ENCODE measurements at places on chromosomes 3 and 15.

DNA sequence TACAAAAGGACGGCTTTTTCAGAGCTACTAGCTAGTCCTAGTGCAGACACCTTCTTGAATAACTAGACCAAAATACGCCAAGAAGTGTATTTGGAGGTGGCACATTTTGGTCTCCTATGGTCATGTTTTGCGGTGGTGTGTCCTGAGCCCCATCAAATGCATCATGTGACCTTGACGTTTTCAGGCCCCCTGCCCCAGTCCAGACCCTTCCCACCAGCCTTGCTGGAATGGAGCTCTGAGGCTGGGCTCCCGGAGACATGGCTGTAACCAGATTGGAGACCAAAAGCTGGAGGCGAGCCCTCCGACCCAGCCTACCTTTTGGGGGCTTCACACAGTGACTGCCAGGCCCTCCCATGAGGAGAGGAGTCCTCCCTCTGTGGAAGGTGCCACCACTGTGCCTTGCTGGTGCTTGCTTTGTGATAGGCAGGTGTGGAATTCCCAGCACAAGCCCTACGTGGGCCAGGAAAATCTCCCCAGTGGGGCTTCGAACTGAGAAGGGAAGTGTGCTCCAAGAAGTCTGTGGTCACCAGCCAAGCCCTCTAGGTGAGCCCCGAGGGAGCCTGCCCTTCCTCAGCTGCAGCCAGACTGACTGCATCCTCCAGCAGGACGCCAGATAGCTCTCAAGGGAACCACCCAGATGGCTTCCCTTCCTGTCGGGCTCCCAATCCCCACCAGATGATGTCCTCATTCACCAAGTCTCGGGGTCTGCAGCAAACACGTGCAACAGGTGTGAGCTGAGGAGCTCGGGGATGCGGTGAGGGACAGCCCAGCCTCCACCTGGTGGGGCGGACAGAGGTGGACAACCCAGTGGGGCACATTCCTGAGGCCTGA, 126.2 kb downstream of the ASB7 start:
- no peak for DNase-seq

DNA sequence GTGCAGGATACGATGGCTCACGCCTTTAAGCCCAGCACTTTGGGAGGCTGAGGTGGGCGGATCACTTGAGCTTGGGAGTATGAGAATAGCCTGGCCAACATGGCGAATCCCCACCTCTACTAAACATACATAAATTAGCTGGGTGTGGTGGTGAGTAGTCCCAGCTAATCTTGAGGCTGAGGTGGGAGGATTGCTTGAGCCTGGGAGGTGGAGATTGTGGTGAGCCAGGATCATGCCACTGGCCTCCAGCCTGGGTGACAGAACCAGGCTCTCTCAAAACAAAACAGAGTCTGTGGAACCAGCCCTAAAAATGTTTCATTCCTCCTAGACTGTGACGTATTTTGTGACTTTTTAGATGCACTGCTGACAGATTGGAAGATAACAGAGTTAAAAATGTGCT, 34.3 kb upstream of the RAD51 start:
- DNase-seq = no peak

DNA sequence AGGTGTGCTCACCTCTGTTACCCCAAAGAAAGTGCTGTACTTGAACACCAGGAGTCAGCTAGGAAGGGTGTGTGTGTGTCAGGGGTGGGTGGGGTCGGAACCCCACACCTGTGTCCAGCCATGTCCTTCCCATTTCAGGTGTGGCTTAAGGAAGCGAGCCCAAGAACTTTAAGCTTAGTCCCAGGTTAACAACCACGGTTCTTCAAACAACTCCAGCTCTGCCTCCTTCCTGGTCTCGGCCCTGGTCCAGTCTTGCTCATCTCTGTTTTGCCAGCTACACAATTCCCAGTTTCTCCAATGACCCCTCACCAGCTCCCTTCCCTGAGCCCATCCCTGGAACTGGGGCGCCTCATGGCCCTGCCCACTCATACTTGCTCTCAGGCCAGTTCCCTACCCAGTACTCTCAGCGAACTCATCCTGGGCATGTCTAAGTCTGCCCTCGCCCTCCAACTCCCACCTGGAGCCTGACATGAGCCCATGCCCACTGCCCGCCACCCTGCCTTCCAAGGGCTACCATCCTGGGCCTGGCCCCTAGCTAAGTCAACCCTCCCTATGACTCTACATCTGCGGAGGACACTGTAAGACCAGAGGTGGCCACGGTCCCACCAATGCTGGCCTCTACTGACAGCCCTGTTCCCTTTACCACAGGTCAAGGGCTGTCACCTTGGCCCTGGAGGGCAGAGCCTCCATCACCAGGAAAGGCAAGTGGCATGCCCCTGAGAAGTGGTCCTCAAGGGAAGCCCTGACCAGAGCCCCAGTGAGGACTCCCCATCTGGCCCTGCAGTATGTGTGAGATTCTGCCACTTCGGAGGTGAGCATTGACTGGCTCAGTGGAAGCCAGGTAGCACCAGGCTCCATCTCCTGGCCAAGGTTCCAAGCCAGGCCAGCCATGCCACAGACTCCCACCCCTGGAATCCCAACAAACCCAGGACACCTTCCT, 9.2 kb downstream of the POC1A start:
- no peak for DNase-seq

DNA sequence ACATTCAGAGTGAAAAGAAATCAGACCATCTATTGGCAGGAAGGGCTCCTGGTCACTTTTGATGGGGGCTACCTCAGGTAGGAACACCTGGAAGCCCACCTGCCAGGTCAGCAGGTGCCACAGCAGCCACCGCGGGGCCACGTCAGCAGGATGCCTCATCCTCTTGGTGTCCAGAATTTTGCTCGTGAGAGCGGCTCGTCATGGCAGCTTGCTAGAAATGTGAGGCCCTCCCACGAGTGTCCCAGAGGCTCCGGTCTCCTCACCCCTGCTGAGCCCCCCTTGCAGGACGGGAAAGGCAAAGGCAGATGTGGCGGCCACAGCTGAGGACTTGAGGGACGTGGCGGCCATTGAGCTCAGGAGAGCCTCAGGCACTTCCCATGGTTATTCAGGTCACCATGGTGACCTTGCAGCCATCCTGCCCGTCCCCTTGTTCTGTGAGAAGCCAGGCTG, 129.4 kb downstream of the LRRK1 start:
- no peak for DNase-seq

DNA sequence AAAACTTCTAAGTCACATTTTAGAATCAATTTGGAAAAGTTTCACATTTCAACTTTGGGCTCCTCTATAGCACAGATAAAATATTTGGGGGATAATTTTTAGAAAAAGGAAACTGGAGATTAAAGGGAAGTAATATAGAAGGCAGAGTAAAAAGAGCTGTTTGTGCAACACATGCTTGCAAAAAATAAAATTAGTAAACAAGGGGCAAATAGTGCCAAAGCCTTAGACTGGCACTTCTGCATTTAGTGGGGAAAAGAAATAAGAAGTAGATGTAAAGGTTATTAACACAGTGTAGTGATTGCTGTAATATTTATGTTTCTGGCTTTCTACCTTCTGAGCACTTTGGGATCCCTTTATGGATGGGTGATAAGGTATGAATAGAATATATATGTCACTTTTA, 246.6 kb downstream of the CBLB start:
- DNase-seq = no peak

GRCh38 chr3:126212620-126213378, 32.4 kb upstream of the ALDH1L1 start:
- no peak for DNase-seq

GRCh38 chr15:96158938-96159337, 171.6 kb upstream of the NR2F2 start:
- DNase-seq = no peak

DNA sequence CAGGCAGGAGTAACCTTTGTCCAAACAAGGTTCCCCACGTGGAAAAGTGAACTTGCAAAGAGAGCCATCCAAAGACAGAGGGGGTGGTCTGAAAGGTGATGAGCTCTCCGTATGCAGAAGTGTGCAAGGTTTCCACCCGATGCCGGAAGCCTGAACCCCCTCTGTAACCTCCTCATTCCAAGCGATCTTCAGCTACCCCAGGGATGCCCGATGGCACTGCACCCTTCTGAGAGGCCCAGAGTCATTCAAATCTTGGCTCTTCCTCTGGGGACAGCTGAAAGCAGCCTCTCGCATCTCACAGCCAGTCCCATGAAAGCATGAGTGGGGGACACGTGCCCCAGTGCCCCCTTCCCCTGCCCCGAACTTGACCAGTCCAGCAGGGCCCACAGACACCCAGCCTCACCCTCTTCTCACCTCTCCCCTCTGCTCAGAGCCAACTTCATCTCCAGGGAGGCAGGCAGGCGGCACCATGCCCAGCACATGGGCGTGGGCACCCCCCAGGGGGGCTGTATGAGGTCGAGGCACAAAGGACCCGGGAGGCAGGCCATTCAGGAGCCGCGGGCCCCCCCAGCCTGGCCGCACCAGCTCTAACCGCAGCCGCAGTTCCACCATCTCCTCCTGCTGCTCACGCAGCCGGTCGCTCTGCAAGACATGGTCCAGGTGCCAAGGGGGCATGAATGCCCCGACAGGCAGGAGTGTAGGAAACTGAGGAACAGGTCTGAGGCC, 8.7 kb downstream of the KIF7 start:
- no peak for DNase-seq

GRCh38 chr3:43958973-43959372, 268.2 kb downstream of the ABHD5 start:
- no peak for DNase-seq

DNA sequence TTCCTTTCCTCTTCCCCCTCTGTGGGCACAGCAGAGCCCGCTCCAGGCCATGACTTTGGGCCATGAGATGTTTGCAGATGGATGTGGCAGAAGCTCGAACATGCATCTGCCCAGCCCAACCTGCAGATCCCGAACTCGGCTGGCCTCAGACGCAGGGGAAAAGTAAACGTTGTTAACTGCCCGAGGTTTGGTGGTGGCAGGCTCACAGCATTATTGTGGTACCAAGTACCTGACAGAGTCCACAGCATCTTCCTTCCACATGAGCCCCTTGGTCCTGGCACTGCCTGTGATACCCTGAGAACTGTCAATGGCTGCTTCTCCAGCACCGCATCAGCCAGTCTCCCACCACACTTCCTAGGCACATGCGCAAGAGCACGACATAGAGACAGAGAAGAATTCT, 424.3 kb downstream of the OCA2 start:
- DNase-seq = no peak

GRCh38 chr3:188404701-188405100, 250.7 kb downstream of the LPP start:
- no peak for DNase-seq

GRCh38 chr3:13608969-13609725, 60.2 kb downstream of the FBLN2 start:
- no peak for DNase-seq

DNA sequence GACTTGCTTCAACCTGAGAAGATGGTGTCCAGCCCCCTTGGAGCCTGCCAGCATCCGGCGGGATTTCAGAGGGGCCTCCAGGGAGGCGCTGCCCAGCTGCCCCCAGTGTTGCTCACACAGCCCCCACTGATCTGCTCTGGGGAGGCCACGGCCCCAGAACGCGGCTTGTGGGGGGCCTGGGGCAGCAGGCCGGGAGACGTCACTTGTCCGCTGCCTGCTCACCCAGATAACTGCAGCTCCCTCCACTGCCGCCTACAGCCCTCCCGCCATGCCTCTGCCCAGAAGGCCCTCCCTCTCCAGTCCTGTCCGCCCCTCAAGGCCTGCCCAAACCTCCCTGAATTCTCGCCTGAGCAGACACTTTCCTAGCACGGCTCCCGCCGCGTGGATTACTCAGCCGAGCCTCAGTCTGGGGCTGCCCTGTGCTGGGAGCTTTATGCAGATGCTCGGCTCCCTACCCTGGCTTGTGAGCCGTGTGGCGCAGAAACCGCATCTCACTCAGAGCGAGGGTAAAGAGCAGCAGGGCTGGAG, 17.2 kb upstream of the ADIPOQ start:
- no peak for DNase-seq

- DNase-seq = no peak
Observed at GRCh38 chr15:100920516-100921135, 1.5 kb downstream of the LRRK1 start.

DNA sequence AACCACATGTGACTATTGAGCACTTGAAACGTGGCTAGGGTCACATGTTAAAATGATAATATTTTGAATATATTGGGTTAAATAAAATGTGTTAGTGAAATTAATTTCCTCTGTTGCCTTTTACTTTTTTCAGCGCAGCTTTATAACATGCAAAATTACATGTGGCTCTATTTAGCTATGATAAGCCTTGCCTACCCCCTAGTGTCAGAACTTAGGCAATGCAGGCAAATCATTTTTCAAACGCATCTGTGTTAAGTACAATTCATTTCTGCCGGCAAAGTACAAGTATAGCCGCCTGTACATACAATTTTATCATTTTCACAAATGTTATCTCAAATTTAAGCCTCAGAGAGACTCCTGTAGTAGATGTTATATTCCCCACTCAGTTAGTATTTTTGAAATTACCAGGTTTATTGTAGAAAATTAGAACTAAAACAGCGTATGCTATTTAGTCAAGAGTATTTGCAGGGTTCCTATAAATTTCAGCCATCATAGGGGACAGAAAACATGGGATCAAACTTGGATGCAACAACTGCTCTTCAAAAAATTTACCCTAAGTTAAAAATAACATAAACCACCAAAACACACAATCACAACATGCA, 56.1 kb downstream of the TAFA4 start:
- no peak for DNase-seq

GRCh38 chr15:99712415-99712814, 20.8 kb downstream of the LYSMD4 start:
- no peak for DNase-seq

DNA sequence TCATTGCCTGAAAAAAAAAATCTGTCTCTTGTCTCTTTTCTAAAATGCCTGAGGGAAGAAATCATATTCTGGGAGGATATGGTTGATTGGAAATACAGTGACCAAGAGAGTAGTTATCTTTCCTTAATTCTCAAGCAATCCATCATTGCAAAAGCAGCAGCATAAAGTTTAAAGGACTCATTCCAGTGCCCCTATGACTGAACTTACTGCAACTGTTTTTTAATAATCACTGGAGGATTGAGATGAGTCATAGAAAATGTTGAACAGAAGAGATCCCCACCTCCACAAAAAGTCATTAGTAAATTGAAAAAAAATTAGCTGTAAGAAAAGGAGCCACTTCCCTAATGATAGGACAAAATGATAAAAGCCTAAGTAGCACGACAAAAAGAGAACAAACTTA, 121.5 kb downstream of the SLC9A9 start:
- no peak for DNase-seq

- DNase-seq = no peak
Observed at GRCh38 chr15:90512981-90513380, 16.7 kb upstream of the CRTC3 start.

GRCh38 chr3:51954105-51954504, 1.1 kb upstream of the GPR62 start:
- DNase-seq = no peak
